ENCODE measurements at places on chromosomes 12 and 14.

GRCh38 chr14:59306775-59307174 lies 118.3 kb downstream of the DAAM1 start:
- DNase-seq = no peak

DNA sequence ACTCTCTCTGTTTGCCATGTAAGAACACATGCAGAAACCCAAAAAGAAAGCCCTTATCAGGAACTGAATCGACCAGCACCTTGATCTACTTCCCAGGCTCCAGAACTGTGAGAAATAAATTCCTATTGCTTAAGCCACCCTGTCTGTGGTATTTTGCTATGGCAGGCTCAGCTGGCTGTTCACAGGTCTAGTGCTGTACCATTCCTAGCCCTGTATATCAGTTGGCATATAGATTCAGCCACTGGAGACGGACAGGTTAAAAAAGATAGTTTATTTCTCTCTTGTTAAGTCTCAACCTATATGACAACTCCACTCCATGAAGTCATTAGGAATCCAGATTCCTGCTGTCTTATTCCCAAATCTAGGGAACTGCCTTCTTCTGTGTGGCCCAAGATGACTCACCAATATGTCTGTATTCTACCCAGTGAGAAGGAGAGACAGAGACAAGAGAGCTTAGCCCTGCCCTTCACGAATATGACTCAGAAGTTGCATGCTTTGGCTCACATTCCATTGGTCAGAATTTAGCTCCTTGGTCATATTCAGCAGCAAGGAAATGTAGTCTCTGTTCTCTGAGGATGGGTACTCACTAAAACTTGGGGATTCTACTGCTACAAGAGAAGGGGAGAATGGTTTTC lies 57.0 kb downstream of the PLEKHG7 start:
- DNase-seq = no peak

DNA sequence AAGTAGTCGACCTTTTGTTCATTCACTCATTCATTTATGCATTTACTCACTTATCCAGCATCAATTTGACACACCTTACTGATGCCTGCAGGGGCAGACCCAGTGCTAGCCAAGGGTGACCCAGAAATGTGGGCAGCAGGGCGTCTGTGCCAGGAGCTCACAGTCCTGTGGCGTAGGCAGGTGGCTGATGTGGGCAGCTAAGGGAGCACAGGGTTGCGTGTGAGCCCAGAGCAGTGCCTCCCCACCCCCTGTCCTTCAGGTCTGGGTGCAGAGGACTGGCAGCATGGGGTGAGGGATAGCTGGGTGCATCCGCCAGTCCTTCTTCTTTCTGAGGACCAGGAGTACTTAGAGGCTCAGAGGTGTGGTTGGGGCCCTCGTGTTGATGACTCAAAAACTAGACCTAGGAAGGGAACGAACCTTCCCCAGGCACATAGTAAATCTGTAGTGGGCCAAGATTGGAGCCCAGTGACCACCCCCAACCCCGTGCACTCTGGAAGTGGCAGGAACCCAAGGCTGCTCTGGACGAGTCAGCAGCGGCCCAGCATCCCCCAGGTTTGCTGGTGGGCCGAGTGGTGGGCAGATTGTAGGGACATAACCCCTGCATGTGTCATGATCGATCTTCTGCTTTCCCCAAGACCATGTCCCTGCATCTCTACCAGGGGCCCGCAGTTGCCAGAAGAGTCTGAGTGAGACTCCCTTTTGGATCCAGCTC lies 63.9 kb downstream of the BEGAIN start:
- no peak for DNase-seq

GRCh38 chr12:129676411-129676810 lies 227.4 kb downstream of the TMEM132D start:
- DNase-seq = no peak

DNA sequence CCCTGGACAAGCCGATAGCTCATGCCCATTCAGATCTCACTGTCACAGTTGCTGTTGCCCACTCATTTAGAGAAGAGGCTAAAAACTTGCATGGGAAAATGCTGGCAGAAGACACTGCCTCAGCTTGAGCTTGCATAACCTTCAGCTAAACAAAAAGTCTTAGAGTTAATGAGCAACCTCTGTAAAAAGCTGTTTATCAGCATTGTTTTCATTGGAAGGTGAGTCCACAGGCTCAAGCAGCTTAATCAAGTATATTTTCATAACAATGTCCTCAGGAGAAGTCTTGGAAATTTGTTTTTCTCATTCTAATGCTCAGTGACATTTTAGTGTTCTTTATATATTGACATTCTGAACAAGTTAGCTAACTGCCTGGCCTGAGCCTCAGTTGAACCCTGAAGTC lies 872.9 kb downstream of the TMTC2 start:
- DNase-seq = no peak

- DNase-seq = no peak
These were observed 1.2 kb downstream of the POU6F1 start for GRCh38 chr12:51216642-51217041.

GRCh38 chr14:105478398-105479251 lies 4.0 kb downstream of the CRIP2 start:
- DNase-seq = no peak

- no peak for DNase-seq
These were observed 67.0 kb upstream of the CSRP2 start for GRCh38 chr12:76945867-76946266.

Measured in aorta (tissue), 5 donors.